ENCODE measurements at places on chromosomes 12 and 14.
A peak's percentile ranks its signal among the peaks of the same experiment; 100 is the strongest.

GRCh38 chr14:72311116-72311515 lies 378.9 kb downstream of the RGS6 start:
- no peak for DNase-seq

DNA sequence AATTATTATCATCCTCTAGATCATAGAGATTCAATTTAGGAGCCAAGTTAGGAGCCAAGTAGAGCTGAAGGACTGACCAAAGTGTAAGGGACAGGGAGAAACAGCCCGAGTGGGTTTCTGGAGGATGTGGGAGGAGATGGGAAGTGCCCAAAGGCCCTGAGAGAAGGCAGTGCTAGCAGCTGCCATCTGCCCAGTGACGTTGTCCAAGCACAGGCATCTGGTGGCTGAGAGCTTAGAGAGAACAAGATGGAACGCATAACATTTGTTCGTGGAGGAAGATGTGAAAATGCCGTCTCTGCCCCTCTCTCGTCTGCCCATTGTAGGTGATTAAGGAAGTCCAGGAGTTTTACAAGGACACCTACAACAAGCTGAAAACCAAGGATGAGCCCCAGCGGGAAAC lies 34.7 kb downstream of the CD9 start:
- no peak for DNase-seq

DNA sequence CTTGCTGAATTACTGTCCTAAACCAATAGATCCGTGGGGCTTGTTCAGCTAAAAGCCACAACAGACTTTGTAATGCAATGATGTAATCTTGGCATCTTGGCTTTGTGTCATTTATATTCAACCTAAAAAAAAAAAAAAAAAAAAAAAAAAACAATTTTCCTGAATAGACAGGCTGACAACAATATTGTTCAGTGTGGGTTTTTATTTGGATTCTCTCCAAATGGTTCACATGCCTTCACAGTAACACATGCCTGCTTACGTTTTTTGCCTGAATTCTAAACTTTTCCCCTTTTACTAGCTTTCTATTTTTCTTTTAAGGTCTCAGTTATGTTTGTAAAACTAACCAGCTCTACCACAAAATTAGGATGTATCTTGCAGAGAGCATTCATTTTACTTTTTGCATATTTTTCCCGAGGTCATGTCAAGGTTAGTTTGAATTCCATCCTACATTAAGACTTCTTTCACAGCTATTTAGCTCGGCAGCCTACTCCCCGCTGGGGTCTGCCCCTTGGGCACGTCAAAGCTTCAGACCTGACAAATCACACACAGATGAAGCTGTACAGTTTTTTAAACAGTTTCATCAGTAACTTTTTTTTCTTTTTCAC lies 213.7 kb upstream of the NPAS3 start:
- DNase-seq, result no peak

GRCh38 chr14:87712396-87713090 lies 280.4 kb downstream of the GALC start:
- DNase-seq, result no peak

GRCh38 chr14:93736378-93737014 lies 51.8 kb downstream of the PRIMA1 start:
- no peak for DNase-seq

DNA sequence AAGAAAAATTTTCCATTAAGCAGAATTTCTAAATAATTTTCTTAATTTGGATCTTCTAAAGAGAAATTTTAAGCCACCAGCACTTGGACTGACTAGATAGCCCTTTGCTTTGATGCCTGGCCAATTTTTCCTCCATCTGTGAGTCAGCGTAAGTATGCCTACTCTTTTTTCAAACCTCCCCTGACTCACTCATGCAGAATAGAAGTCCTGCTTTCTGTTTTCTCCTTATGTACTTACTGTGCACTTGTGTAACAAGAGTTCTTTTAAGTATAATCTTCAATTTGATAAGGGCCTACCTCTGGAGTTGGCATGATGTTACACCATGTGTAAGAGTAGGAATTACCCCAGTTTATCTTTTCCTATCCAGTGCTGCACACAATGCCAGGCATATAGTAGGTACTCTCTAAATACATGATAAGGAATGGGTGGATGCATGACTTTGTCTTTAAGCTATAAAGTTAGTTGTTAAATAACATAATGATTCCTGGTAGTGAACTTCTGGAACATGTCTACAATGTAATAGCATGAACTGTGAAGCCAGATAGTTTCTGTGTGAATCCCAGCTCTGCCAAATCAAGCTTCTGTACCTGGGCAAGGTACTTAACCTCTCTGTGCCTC lies 329.6 kb downstream of the TMTC2 start:
- DNase-seq, result no peak

- no peak for DNase-seq
Observed at GRCh38 chr12:20272161-20272560, 96.2 kb upstream of the PDE3A start.

GRCh38 chr14:63543826-63544406 lies 739 bp upstream of the PPP2R5E start:
- DNase-seq, result no peak

DNA sequence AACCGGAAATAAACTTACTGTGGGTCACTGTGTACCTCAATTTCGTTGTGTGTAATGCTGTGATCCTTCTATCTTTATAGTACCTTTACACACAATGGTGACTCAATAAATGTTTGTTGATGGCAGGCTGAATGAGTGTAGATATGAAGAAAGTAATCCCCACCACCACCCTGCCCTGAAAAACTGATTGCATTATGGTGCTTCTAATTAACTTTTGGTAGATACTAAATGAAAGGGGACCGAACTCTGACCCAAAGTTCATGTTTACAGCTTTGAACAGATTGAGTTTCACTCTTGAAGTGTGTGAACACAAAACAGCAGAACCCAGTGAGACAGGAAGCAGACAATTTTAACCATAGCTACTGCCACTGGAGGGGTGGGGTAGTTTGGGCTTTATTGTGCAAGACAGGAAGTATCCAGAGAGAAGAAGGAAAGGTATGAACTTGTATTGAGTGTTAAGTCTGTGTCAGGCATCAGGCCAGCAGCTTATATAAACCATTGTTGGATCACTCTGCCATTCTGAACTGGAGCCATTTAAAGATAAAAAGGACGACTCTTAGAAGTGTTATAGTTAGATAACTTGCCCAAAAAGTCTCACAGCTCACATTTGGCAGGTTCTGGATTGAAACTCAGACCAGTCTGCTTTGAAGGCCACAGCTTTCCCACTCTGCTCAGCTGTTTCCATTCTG lies 197.0 kb upstream of the AMIGO2 start:
- DNase-seq, result peak; percentile 69

- DNase-seq, result no peak
Observed at GRCh38 chr14:68576496-68577244, 216.2 kb downstream of the ZFP36L1 start.

DNA sequence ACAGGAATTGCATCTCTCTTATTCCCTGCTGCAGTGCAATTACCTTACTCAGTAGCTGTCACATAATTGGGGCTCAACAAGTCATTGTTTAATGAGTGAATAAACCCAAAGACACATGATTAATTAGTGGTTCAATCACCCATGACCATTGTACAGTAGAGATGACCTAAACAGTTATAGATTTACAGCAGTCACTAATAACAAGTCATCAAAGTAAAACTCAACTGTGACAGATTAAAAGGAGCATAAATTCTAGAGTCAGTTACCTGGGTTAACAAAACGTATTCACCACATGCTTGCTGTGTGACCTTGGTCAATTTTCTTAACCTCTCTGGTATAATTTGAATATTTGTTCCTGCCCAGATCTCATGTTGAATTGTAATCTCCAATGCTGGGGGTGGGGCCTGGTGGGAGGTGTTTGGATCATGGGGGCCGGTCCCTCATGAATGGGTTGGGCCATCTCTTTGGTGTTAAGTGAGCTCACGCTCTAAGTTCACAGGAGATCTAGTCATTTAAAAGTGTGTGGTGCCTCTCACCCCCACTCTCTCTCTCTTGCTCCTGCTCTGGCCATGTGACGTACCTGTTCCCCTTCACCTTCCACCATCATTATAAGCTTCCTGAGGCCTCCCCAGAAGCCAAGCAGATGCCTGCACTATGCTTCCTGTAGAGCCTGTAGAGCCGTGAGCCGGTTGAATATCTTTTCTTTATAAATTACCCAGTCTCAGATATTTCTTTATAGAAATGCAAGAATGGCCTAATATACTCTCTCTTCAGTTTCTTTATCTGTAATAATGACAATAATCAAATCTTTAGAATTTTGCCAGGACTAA lies 141.9 kb upstream of the PLEKHG7 start:
- no peak for DNase-seq

DNA sequence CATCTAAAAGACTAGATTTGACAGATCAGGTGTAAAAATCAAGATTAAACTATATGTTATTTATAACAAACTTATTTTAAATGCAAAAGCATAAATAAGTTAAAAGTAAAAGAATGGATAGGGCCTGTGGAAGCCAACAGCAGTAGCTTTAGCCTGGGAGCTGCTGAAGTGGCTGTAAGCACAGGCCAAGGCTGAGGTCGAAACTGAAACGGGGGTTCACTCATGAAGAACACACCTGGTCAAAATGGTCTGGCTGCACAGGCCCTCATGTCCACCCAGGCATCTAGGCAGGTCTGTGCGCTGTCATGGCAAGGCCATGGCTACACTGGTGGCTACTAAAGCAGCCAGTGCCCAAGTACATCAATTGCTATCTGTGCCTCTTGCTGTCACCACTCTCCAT lies 23.1 kb downstream of the CATSPERB start:
- no peak for DNase-seq

DNA sequence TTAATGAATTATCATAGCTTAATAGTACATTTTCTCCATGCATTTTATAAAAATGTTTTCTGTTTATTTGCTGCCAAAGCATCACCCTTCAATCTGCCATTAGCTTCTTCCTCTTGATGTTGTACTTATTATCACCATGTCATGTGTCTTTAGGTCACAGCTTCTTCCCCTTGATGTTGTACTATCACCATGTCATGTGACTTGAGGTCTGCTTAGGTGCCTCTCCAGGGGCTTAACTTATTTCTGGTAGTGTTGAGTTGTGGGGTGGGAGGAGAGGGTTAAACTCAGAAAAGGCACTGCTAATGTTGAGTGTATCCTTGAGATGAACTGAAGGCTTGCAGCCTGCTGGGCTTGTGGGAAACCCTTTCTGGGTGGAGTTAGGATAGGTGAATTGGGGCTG lies 87.8 kb downstream of the DAAM1 start:
- DNase-seq, result no peak

DNA sequence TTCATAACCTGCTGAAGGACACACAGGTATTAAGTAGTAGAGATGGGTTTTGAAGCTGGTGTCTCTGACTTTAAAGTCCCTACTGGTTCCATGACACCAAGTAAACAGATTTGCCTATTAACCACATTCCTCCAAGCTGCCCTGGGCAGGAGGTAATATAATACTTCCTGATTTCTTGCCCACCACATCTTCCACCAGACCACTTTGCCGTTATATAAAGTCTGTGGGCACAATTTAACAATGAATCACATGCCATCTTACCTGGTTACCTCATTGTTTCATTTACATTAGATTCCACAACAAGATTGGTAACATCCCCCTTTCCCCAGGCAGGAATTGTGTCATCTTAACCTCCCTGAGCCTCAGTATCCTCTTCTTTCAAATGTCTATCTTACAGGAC lies 900 bp upstream of the LRRC23 start:
- no peak for DNase-seq

DNA sequence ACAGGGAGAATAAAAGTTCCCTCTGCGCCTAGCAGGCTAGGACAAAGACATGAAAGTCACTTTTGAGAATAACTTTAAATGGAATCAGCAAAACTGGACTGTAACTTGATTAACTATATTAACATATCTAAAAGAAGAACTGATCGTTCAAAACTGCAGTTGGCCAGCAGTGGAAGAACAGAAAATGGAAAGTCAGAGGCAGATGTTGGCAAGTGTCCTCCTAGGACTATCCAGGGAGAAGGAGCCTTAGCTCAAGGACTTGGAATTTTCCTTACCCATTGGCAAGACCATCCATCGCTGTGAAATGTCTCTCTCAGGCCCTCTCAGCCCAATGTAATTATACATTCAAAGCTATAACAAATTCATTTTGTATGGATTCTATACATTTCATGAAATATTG lies 419.7 kb downstream of the ATP23 start:
- DNase-seq, result no peak

DNA sequence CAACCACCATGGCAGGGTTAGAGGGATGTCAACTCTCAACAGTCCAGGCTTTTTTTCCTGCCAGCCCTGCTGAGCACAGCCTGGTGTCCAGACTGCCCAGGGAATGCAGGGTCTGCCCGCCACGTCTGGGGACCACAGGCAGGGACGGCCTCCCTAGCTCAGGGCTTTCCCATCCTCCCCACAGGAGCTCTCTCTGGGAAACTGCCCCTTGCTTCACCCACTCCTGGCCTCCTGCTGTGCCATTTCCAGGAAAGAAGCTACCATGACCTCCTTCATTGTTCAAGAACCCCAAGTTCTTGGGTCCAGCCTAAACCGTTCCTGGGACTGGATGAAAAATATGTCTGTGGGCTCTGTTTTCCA lies 4.8 kb downstream of the SCNN1A start:
- no peak for DNase-seq

GRCh38 chr14:101184104-101184455 lies 280.6 kb upstream of the RTL1 start:
- no peak for DNase-seq

DNA sequence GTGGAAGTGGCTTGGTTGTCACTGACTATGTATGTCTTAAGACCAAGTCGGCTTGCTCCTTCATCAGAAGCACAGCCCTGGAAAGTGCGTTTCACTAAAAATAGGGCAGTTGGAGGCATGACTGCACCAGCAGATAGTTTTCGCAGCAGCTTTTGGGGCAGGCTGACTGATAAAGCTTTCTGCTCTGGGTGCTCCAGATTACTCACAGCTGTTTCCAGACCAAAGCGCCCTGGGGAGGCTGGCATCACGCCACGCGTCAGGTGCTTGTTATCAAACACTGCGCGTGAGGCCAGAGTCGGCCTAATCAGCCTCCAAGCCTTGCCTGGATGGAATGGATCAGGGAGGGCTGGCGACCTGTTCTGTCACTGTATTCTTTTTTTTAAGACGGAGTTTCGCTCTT lies 13.3 kb upstream of the LRRC10 start:
- no peak for DNase-seq

- no peak for DNase-seq
Observed at GRCh38 chr14:55699131-55700057, 119.4 kb downstream of the KTN1 start.

All from activated effector memory CD4-positive, alpha-beta T cell treated with anti-CD3 and anti-CD28 coated beads, Interleukin-2, amount 50 U/mL, for 16 hours (primary cell).